ENCODE measurements at places on chromosomes 13 and 19.
A peak's percentile ranks its signal among the peaks of the same experiment; 100 is the strongest.

DNA sequence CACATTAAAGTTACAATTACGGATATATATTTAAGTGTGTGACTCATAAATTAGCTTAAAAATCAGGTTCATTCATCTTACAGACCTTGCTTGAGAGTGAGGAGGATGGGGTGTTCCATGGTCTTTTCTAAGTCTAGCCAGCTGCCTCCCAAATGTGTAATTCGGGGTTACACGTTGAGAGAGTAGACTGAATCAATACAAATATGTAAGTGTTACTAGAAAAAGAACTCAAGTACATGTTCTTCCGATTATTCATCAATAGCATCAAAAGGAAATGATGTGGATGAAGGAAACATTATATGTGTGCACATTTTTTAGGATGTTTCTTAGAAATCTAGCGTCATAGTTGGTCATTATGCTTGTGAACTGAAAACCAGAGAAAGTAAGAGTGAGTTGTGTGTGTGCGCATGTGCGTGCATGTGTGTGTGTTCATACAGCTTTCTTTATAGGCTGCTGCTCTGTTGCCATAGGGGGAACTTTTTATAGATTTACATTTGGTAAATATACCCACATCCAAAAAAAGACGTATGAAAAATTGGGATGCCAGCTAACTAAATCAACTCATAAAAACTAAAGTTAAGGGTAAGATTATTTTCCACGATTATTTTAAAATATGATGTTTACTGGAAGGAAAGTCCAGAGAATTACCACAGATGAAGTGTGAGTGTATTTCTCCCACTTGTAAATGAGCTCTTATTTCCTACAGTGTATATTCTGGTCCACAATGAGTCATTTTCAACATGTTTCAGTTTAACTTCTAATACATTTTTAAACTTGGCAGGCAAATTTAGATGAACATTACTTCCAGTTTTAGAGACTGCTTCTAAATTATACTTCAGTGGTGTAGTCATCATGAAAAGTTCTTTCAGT is 82.4 kb downstream of the PIBF1 start:
- no peak for DNase-seq

DNA sequence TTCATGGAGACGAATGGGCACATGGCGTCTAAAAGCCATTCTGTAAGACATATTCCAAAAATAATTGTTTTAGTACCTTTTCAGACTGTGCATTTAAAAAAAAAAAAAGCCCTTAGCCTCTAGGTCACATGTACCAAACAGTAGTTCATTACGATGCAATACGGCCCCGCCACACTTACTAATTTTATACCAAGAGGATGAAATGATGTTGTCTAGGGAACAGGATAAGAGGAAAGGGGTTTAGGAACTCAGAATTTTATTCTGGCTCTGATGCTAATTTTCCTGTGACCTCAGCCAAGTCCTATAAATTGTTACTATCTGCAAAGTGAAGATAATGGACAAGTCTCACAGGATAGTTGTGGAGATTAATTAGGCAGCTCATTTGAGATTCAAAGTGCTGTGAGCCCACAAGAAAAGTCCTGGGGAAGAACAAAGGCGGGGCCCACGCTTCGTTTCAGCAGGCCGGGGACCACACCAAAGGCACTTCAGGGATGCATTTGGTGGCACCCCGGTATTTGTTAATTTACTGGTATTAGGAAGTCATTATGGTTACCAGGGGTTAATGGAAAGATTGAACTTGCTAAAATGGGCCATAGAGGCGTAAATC is 511.1 kb downstream of the IRS2 start:
- DNase-seq = no peak

- no peak for DNase-seq
Measured at GRCh38 chr19:48806518-48806817, 4.4 kb downstream of the BCAT2 start.

GRCh38 chr13:27493981-27494380 is 43.6 kb upstream of the MTIF3 start:
- DNase-seq = no peak

DNA sequence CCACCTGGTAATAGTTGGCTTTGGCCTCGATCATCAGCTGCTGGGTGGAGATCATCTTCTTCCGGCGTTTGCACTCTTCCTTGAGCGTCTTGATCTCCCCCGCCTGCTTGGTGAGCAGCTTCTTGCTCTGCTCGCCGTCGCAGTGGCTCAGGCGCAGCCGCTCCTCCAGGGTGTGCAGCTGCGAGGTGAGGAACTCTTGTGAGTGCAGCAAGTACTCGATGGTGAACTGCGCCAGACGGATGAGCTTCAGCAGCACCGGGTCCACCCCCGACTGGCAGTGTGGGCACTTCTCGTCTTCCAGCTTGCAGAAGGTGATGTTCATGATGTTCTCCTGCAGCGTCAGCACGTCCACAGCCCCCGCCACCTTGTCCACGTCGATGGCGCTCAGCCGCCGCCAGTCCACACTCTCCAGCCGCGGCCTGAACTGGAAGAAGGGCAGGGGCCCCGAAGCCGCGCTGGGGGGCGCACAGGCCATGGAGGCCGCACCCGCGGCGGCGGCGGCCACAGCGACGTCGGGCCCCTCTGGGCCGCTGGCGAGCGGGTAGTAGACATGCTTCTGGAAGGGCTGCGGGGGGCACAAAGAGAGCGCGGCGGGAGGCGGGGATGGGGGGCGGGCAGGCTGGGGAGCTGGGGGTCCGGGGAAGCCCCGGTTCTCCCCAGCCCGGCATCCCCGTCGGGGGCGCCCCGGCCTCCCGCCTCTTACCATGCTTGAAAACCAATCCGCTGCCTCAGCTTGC is 3.0 kb downstream of the DZIP1 start:
- DNase-seq = no peak

GRCh38 chr13:28494778-28495537 is at the start of gene FLT1:
TSS of gene FLT1 (minus strand) at chr13:28495128. CDS start at chr13:28494843, 285 bp downstream.
- no peak for DNase-seq

DNA sequence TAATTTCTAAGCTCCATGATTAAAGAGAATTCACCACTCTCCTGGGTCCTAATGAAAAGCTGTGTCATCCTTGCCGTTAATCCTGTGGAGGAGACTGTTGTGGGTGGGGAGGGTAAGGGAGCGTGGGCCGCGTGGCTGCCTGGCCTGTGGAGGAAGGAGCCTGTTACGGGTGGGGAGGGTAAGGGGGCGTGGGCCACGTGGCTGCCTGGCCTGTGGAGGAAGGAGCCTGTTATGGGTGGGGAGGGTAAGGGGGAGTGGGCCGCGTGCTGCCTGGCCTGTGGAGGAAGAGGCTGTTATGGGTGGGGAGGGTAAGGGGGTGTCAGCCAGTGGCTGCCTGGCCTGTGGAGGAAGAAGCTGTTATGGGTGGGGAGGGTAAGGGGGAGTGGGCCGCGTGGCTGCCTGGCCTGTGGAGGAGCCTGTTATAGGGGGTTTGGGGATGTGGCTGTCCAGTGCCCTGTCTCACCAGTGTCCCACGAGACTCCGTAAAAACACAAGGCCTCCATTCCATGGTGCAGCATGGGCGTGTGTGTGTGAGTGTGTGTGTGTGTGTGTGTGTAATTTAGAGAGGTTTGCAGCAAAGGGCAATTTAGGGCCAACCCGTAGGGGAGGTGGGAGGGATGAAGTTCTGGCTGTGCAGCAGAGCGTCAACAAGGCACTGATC is 15.6 kb upstream of the DCUN1D2 start:
- no peak for DNase-seq

DNA sequence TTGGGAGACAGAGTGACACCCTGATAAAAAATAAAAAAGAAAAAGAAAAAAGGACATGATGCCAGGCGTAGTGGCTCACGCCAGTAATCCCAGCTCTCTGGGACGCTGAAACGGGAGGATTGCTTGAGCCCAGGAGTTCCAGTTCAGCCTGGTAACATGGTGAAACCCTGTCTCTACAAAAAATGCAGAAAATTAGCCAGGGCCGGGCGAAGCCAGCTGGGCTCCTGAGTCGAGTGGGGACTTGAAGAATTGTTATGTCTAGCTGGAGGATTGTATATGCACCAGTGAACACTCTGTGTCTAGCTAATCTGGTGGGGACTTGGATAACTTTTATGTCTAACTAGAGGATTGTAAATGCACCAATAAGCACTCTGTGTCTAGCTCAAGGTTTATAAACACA is 32.3 kb downstream of the TMPRSS9 start:
- no peak for DNase-seq

- no peak for DNase-seq
Measured at GRCh38 chr13:100349594-100349993, 239.0 kb downstream of the GGACT start.

DNA sequence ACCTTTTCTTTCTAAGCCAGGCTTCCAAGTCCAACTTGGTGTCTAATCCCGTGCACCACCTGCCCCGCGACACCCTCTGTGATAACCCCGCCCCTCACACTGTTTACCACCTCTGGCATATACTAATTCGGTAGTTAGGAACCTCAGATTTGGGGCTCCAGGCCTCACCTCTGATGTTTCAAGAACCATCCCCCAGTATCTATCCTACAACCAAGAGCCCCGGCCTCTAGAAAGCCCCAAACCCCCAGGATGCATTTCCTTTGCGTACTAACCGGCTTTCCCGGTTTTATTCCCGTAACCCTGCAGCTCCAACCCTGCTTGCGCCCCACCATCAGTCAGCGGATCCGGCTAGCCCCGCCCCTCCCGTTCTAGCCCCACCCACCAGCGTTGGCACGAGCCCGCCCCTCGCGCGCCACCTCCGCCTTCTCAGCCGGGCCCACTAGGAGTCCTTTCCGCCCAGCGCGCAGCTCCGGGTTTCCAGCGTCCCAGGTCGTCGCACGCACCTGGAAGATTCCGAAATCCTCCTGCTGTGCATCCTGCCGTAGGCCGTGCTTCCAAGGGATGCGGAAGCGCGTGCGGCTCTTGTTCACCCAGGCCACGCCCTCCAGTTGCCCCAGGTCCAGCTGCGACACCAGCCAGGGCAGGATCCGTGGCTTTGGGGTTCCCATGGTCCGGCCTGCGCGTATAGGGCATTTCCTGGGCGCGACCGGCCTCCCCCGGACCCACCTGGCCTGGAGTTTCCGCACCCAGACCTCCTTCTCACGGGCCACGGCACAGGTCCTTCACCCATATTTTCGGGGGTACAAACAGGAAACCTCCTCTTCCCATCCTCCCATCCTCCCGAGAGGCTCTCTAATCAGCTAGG is 1.3 kb downstream of the IRF3 start:
- DNase-seq = no peak

DNA sequence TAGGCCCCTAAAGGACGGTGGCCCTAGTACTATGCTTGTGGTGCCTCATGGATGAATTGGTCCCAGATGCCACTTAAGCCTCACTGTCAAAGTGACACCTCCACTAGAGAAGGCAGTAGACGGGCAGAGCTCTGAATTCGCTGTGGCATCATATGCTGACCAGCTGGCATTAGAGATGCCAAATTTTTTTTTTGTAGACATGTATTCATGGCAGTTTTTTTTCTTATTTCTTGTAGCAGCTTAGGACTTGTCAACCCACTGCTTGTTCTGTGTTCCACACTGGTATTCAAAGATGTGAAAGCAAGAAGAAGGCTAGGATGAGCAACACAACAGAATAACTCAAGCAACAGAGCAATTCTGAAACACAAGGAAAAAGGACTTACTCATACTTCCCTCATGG is 212.5 kb downstream of the DLEU7 start:
- no peak for DNase-seq

GRCh38 chr19:7617172-7617571 is 12.2 kb downstream of the XAB2 start:
- no peak for DNase-seq

DNA sequence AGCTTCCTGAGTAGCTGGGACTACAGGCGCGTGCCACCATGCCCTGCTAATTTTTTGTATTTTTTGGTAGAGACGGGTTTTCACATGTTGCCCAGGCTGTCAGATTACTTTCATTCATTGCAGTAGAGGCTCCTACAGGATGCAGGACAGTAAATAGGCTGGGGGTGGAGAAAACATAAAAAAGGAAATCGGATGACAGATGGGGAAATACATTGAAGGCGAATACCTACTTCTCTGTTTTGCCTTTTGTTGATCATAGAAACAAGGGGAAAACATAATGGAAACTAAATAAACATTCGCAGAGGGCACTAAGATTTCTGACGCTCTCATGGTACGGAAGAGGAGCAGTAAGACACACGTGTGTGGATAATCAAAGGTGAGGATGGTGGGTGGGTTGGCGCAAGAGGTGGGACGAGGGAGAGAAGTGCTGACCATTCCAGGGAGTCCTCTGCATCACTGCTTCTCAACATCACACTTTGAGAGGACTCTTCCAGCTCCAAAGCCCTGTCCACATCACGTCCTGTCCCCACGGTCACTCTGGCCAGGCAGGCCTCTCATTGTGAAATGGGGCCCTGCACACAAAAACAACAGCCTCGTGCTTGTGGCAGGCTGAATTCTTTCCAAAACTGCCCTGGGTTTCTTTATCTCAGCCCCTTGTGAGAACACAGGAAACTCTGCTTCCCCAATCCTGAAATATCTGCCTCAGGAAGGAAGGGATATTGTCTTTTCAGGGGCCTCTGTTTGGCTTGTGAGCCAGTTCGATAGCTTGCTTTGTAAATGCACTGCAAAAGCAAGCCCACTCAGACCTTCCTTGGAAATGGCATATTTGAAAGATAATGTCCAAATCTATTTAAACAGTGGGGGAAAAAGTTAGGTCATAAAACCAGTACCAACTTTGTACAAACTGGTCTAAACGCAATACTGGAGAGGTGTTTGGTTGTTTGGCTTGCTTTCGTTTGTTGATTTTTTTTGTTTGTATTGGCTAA is 188.5 kb downstream of the FOXO1 start:
- peak; percentile 86 for DNase-seq

GRCh38 chr13:28658539-28658795 is 463 bp upstream of the POMP start:
- DNase-seq = no peak

DNA sequence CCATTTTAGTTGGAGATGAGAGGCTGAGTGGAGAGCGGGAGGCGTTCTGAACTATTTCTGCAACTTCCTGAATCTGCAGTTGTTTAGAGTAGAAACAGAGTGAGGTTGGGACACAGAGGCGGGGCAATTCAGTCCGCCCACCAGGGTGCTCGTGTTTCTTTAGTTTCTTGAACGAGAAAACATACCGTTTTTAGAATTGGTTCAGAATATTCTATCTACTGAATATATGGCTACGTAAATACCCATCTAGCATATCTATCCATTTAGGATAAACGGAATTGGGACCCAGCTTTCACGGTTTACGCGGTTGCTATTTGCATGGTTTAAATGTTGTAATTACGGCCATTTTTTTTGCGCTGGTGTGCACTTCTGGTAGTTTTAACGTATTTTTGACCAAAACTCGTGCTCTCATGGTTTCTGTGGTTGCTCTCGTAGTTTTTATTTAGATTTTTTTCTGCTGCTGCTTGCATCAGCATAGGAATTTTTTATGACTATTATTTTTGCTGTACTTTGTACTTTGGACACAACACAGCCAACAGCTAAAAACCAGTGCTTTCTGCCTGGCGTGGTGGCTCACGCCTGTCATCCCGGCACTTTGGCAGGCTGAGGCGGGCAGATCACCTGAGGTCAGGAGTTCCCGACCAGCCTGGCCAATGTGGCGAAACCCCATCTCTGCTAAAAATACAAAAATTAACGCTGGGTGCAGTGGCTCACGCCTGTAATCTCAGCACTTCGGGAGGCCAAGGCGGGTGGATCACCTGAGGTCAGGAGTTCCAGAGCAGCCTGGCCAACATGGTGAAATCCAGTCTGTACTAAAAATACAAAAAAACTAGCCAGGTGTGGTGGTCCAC is 32.7 kb downstream of the TIMM13 start:
- no peak for DNase-seq

Measured in glomerular endothelial cell (primary cell).